Activated naive CD8-positive, alpha-beta T cell treated with anti-CD3 and anti-CD28 coated beads for 36 hours (primary cell): ENCODE measurements at places on chromosomes 7 and 10. TPM values are rescaled to one million over a fixed set of nuclear protein-coding genes. Genes with fewer than 3 reads are reported as not detected.

GRCh38 chr7:33936503-33936902, 31.2 kb downstream of the BMPER start:
- DNase-seq, result no peak
- peaks cover 2% of the 10 kb centered on the region for H3K4me1 ChIP-seq
- H3K4me3 ChIP-seq, result no peak overlapping the region
- peaks cover 26% of the 10 kb centered on the region for H3K27me3 ChIP-seq

DNA sequence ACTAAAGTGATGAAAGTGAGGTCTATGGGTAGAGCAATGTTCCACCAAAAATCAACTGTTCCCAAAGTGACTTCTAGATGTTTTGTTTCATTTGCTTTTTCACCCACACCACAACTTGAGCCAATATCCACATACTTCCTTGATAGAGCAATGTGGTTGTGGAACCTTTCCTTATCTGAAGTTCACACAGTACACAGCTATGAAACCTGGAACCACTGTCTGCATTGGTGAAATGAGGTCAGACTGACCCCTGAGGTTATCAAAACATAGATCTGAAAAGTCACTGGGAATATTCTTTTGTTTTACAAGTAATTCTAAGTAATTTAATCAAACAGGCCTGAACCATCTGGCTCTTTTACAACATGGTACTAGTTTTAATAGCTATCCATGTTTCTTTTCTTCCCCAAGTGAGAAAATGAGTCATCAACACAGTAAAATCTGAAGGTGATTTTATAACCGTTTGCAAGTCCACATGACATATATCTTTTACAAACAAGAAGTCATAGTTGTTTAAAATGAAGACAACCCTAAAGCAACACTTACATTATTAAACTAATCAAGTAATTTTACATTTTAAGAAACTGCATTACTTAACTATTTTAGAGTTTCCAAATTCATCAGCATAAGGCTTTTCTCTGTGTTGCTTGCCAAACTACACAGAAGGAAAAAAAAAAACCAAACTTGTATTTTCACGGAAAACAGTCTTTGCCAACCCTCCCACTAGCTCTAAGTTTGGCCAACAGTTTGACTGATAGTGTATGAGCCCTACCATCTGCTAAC, 80.3 kb downstream of the LRRC17 start:
- no peaks in the 10 kb centered on the region for H3K27me3 ChIP-seq
- DNase-seq, result no peak
- no peaks in the 10 kb centered on the region for H3K36me3 ChIP-seq
- no peak overlapping the region for H3K27ac ChIP-seq

Gene ALOX5
- total RNA-seq, result 0.62 TPM

DNA sequence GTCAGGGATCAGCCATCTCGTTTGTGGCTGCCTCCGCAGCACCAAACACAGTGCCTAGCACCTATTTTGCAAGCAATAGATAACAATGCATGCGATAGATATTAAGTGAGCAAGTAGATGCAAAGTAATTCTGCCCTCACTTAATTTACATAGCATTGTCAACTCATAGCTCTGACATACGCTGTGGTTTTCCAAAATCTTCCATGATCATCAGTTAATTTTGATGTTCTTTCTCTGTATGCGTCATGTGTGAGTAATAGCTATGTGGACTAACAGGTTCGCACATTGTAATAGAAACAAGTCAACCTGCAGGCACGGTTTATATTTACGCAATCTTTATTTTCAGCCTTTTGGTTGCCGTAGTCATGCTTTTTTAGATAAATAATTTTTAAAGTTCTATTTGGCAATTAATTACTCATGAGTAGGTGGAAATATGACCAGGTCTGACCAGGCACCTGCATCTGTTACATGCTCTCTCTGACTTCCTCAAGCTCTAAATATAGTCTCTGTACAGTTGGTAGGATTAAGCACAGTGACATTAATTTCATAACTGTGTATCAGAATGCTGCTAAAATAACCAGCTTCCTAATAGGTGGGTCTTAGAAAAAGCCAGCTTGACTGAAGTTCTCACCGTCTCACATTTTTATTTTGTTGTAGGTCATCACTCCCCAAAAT, 13.3 kb downstream of the MAP3K8 start:
- no peaks in the 10 kb centered on the region for H3K27me3 ChIP-seq
- no peak for DNase-seq
- H3K4me3 ChIP-seq, result no peak overlapping the region
- no peak overlapping the region for H3K27ac ChIP-seq
- peaks cover 30% of the 10 kb centered on the region for H3K36me3 ChIP-seq

DNA sequence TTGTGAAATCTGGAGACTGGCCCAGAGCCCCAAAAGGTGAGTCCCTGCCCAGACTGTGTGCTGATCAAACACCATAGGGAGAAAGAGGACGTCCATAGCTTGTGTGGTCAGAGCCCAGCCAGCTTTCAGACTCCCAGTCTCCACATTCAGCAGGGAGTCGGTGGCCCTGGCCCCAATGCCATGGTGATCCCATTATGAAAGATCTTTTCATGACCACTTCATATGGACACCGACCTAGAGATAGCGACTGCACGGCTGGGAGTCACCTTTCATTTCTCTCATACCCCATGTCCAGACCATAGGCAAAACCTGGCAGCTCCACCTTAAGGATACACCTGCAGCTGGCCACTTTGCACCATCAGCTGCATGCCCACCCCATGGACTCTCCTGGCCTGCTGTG, 126.4 kb downstream of the ARHGAP22 start:
- DNase-seq, result no peak
- H3K4me3 ChIP-seq, result no peak overlapping the region
- no peaks in the 10 kb centered on the region for H3K27me3 ChIP-seq
- H3K27ac ChIP-seq, result no peak overlapping the region
- no peaks in the 10 kb centered on the region for H3K4me1 ChIP-seq
- H3K36me3 ChIP-seq, result no peaks in the 10 kb centered on the region

DNA sequence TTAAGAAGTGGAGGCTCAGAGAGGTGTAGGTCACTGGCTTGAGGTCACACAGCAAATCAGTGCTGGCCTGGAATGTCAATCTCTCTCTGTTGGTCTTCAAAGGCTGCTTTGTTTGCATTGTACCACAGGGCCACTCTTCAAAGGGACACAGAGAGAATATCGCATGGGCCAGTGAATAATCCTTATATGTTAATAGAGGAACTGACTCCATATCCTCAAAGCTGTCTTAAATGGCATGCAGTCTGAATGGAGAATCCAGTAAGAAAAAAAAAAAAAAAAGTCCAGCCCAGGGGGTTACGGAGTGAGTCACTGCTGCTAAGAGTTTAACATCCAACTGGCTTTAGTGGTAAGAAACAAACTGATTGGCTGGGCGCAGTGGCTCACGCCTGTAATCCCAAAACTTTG, 54.1 kb downstream of the NRAP start:
- no peak for DNase-seq
- H3K36me3 ChIP-seq, result no peaks in the 10 kb centered on the region
- peaks cover 36% of the 10 kb centered on the region for H3K27me3 ChIP-seq
- no peak overlapping the region for H3K4me3 ChIP-seq
- H3K27ac ChIP-seq, result no peak overlapping the region

Gene IFT22
- 6.5 TPM for total RNA-seq

DNA sequence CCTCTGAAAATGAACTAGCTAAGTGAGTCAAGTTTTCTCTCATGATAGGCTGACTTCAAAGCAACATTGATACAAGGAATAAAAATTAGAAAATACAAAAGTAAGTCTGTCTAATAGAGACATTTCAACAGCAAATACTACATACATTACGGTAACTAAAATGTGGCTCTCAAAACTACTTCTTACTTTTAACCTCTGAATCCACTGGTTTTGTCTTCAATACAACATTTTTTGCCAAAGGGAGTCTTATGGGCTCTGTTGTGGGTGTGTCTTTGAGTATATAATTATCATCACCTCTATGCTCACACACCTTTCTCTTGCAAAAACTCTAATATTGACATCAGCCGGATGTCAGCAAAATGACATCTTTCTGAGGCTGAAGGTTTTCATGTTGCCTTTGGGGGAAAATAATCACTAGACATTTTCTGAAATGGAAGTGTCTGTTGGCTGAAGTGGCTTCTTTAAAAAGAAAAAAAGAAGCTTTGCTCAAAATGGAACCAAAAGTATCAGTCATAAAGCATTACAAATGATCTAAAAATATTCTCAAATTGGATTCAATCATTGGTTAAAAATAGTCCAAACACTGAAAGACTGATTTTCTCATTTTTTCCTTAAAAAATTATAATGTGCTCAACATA, 41.8 kb upstream of the FAM133B start:
- peak overlapping the region; percentile 96 for H3K27ac ChIP-seq
- H3K36me3 ChIP-seq, result peaks cover 37% of the 10 kb centered on the region
- peaks cover 78% of the 10 kb centered on the region for H3K4me1 ChIP-seq
- no peaks in the 10 kb centered on the region for H3K27me3 ChIP-seq
- DNase-seq, result no peak
- H3K4me3 ChIP-seq, result peak overlapping the region; percentile 42

DNA sequence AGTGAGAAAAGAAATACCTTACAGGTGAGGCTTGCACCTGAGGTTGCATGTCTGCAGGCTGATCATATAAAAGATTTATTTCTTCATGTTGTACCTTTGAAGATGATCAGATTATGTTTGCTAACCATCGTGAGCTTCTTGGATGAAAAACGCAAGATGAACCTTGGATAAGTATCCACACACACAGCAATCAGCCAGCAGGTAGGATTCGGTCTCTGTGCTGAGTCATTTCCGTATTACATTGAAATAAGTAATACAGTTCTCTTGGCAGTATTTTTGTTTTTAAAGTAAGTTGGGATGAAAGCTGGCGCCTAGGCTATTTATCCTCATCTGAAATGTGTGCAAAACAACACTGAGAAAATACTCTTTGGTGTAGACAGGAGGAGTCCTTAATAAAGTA, 109.0 kb upstream of the PRKCQ start:
- H3K27me3 ChIP-seq, result peaks cover 5% of the 10 kb centered on the region
- no peak overlapping the region for H3K27ac ChIP-seq
- DNase-seq, result no peak
- no peaks in the 10 kb centered on the region for H3K36me3 ChIP-seq
- no peak overlapping the region for H3K4me3 ChIP-seq
- no peaks in the 10 kb centered on the region for H3K4me1 ChIP-seq

GRCh38 chr7:142611566-142612236, 137.6 kb upstream of the PRSS1 start:
- H3K27me3 ChIP-seq, result peaks cover 5% of the 10 kb centered on the region
- H3K4me3 ChIP-seq, result no peak overlapping the region
- DNase-seq, result no peak
- peaks cover 9% of the 10 kb centered on the region for H3K4me1 ChIP-seq
- no peaks in the 10 kb centered on the region for H3K36me3 ChIP-seq

- H3K4me3 ChIP-seq, result no peak overlapping the region
- no peak for DNase-seq
- H3K36me3 ChIP-seq, result no peaks in the 10 kb centered on the region
Observed at GRCh38 chr7:3451701-3452100, 150.6 kb downstream of the SDK1 start.

GRCh38 chr10:70917226-70917625, 28.9 kb upstream of the PCBD1 start:
- no peaks in the 10 kb centered on the region for H3K36me3 ChIP-seq
- DNase-seq, result no peak
- H3K4me1 ChIP-seq, result no peaks in the 10 kb centered on the region
- no peak overlapping the region for H3K4me3 ChIP-seq
- H3K27me3 ChIP-seq, result no peaks in the 10 kb centered on the region

DNA sequence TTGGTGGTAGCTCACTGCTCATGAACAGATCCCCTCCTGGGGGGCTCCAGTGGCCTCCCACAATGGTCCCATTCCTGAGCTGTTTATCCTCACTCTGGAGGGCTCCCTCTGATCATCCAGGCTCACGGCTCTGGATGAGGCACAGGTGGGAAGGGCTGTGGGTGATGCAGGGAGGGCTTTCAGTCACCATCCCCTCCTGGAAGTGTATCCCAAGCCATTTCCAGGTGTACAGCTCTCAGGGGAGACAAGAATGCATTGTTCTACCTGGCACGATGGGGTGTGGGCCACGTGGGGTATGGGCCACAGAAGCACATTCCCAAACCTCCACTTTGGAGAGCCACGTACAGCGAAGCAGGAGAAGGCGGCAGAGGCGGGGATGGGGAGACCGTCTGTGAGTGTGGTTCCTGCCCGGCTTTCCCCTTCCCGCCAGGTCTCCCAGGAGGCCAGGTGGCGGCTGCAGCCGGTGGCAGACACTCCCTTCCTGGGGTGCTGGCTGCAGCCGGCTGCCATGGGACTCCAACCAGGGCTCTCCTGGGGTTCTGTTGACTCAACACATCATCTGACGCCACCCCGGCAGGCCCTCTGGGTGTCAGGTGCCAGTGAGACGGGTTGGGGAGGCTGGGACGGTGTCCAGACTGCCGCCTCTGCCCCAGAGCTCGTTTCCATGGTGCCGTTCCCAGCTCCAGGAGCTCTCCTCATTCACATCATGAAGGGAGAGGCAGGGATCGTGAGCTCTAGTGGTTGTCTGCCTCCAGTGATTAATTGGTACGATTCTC, 169.7 kb upstream of the RHEB start:
- no peak overlapping the region for H3K27ac ChIP-seq
- no peak overlapping the region for H3K4me3 ChIP-seq
- H3K36me3 ChIP-seq, result no peaks in the 10 kb centered on the region
- no peak for DNase-seq
- H3K4me1 ChIP-seq, result no peaks in the 10 kb centered on the region

Gene ANKRD1
- total RNA-seq, result not detected

DNA sequence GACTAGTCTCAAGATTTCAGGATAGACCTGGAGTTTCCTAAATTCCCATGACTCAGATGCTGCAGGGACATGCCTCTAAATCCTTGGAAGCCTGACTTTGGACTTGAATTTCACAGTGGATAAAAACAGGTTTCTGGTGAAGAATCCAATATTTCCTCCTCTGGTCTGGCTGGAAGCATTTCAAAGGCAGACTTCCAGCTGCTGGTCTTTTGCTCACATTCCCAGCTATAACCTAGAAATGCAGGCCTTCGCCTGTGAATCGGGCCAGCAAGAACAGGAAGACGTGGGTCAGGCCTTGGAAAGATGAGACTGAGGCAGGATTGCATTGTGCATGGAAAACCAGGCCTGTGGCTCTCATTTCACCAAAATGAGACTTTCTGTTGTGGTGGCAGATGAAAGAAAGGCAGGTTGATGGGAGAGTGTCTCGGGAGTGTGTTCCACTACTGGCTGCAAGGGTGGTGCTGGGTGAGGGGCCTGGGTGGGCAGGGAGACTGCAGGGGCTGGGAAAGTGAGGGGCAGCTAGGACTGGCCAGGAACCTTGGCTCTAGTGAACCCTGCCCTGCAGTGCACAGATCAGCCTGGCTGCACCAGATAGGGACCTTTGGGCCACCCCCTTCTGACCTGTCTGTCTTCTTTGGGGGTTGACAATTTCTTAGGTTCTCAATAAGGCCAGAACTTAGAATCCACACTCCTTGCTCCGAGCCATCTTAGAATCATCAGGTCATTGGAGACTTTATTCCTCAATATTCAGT, 488.8 kb upstream of the MKI67 start:
- H3K4me3 ChIP-seq, result no peak overlapping the region
- H3K4me1 ChIP-seq, result no peaks in the 10 kb centered on the region
- no peak overlapping the region for H3K27ac ChIP-seq
- H3K36me3 ChIP-seq, result no peaks in the 10 kb centered on the region
- no peak for DNase-seq

Gene DEPP1
- 0.49 TPM for total RNA-seq

- H3K4me3 ChIP-seq, result peak overlapping the region; percentile 47
- H3K4me1 ChIP-seq, result peaks cover 27% of the 10 kb centered on the region
- no peak for DNase-seq
- H3K36me3 ChIP-seq, result no peaks in the 10 kb centered on the region
- peak overlapping the region; percentile 96 for H3K27ac ChIP-seq
Observed at GRCh38 chr7:2892549-2892948, 48.4 kb upstream of the GNA12 start.

GRCh38 chr7:96728139-96728538, 18.5 kb upstream of the SEM1 start:
- no peak for DNase-seq
- H3K27ac ChIP-seq, result no peak overlapping the region
- peaks cover 16% of the 10 kb centered on the region for H3K27me3 ChIP-seq
